ENCODE measurements at places on chromosomes 2 and 18.
A peak's percentile ranks its signal among the peaks of the same experiment; 100 is the strongest.

DNA sequence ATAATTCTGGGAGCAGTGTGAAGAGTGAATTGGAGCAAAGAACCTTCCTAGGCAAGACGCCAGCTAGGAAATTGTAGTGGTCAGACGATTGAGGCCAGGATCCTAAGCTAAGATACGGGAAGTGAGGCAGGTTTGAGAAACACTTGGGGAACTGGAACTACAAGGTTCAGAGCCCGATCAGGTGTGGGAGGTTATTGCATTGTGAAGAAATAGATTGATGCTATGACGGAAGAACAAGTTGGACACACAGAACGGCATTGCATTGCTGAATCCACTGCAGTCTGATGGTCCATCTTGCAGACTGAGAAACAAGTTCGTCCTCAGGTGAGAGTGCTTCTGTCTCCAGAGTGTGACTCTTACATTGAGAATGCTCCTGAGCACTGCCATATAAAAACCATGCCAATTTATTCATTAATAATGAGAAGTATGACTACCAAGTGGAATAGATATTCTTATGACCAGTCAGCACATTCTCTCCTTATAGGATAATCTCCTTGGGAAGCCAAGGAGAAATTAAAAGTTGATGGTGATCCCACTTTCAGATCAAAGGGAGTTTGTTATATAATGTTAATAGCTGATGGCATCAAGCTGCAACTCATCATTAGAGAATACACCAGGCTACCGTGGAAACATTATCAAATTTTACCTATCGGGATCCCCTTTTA lies 30.9 kb downstream of the ANTXR1 start:
- no peak for DNase-seq

DNA sequence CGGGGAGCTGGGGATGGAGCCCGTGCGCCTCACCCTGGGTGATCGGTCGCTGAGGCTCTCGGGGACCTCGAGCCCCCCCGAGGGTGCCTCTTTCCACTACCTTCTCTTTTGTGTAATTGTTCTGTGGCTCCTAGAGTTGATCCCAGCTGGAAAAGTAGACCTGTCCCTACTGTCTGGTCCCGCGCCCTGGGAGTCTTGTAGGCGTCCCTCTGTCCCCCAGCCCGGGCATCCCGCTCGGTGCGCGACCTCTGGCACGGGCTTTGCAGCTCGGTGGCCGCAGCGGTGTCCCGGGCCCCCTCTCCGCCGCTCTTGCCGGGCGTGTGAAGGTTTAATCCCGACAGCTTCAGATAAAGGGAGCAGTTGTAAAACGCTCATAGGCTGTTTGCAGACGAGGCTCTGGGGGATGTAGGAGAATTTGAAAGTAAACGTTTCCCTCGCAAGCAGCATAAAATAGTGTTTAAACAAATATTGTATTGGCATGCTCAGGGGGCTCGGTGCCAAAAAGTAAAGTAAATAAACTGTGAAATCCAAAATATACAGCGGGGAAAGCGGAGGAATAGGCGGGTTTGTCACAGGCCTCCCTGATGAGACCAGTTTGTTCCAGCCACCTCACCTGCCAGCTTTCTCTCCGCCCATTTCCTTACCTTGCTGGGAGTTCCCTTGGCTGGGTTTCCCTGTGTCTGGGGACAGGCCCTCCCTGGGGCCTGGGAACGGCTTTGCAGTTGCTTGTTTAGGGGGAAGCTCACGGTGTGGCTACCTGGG lies 1.9 kb downstream of the GLI2 start:
- peak; percentile 40 for DNase-seq

DNA sequence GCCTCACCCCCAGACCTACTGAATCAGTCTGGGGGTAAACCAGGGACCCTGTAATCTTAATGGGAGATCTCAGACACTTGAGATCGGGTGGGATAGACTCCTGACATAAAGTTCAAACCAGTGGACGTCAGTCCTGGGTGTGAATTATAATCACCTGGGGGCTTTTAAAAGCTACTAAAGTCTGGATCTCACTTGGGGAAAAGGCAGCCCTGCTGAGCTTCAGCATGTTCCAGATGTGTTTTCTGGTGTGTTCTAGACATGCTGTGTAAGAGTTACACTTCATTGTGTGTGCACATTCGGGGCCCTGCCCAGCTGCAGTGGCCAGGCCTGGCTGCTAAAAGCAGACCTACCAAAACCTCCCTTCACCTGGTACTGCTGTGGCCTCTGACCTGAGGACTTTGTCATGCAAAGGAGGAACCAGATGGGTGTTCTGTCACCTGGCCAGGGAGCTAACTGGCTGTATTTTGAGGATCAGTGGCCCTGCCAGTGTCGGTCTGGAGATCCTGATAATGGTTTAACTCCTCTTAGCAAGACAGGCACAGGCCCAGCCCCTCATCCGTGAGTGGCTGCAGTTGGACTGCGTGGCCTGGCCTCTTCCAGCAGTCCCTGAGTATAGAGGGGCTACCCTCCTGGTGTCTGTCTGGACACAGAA lies 10.6 kb downstream of the RRM2 start:
- DNase-seq = no peak

- DNase-seq = no peak
These were observed 136.2 kb upstream of the MGAT5 start for GRCh38 chr2:134117676-134118075.

- DNase-seq = no peak
These were observed 39.1 kb downstream of the ROCK2 start for GRCh38 chr2:11305338-11305737.

DNA sequence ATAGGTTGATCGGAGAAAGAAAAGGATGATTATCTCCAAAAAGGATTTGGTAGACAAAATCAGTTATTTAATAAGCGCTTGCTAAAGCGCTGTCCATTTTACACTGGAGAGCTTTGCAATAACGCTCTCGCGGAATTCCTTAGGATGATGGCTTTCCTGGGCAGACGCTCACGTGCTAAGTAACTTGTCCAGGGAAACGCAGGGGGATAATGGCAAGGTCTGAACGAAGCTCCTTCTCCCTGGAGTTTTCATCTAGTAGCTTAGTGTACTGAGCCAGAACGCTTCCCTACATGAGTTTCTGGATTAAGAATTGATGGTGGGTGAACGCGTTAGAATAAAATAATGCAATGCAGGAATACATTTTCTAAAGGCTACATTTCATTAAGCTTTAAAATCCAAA lies 739.5 kb upstream of the SALL3 start:
- DNase-seq = no peak

GRCh38 chr2:25808006-25808383 lies 70.3 kb downstream of the ASXL2 start:
- no peak for DNase-seq

- no peak for DNase-seq
These were observed 38.0 kb downstream of the BIN1 start for GRCh38 chr2:127069003-127069402.

DNA sequence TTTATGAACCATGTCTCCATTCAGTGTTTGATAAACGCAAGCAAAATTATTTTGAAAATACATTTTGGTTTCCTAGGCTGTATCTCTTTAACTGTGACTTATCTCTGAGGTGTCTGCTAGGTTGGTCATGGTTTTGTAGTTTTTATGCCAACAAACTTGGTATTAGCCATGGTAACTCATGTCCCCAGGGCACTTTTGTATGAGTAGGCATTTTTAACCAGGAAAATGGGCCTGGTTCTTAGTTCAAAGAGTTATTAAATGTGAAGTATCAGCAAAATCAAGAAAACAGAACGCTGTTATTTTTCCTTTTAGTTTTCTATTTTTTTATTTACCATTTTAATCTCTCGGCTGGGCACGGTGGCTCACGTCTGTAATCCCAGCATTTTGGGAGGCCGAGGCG lies 179.3 kb upstream of the LHCGR start:
- no peak for DNase-seq
